Breast epithelium (tissue), 4 donors: ENCODE measurements at places on chromosomes 11 and 22.

GRCh38 chr11:8913961-8914660, 3.1 kb downstream of the AKIP1 start:
- peak overlapping the region; percentile 67 for H3K27ac ChIP-seq
- H3K27me3 ChIP-seq = no peaks in the 10 kb centered on the region
- H3K4me3 ChIP-seq = peak overlapping the region; percentile 7
- no peaks in the 10 kb centered on the region for H3K36me3 ChIP-seq
- DNase-seq = no peak
- no peaks in the 10 kb centered on the region for H3K4me1 ChIP-seq

GRCh38 chr11:16893456-16894066, 120.7 kb downstream of the PLEKHA7 start:
- DNase-seq = no peak
- H3K36me3 ChIP-seq = no peaks in the 10 kb centered on the region
- no peaks in the 10 kb centered on the region for H3K4me1 ChIP-seq
- peak overlapping the region; percentile 28 for H3K27ac ChIP-seq
- H3K27me3 ChIP-seq = no peaks in the 10 kb centered on the region
- no peak overlapping the region for H3K4me3 ChIP-seq

DNA sequence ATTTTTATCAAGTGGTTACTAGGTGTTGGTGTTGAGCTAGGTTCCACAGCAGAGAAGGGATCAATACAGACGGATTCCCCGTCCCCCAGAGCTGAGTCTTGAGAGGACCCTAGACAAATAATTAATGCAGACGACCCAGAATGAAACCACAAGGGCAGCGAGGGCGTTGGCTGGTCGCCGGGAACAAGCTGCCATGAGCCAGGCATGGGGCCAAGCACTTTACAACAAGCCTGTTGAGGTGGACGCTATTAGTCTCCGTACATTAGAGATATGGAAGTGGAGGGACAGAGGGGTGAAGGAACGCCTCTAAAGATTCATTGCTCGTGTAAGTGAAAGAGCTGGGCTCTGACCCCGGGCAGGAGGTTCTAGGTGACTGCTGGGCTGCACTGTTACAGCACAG, 77.1 kb upstream of the EIF3D start:
- H3K4me3 ChIP-seq = no peak overlapping the region
- no peak overlapping the region for H3K27ac ChIP-seq
- no peaks in the 10 kb centered on the region for H3K4me1 ChIP-seq
- no peaks in the 10 kb centered on the region for H3K36me3 ChIP-seq

GRCh38 chr11:65642014-65642671, 4.2 kb downstream of the SIPA1 start:
- H3K4me1 ChIP-seq = peaks cover 8% of the 10 kb centered on the region
- no peak overlapping the region for H3K27ac ChIP-seq
